ENCODE measurements at places on chromosomes 6 and 20.

GRCh38 chr20:48801197-48801596, 26.6 kb downstream of the PREX1 start:
- DNase-seq = no peak

GRCh38 chr6:13278164-13278563, 50.2 kb downstream of the TBC1D7 start:
- DNase-seq = no peak

- DNase-seq = no peak
These were observed 28.5 kb upstream of the MAP3K4 start for GRCh38 chr6:160962835-160963623.

DNA sequence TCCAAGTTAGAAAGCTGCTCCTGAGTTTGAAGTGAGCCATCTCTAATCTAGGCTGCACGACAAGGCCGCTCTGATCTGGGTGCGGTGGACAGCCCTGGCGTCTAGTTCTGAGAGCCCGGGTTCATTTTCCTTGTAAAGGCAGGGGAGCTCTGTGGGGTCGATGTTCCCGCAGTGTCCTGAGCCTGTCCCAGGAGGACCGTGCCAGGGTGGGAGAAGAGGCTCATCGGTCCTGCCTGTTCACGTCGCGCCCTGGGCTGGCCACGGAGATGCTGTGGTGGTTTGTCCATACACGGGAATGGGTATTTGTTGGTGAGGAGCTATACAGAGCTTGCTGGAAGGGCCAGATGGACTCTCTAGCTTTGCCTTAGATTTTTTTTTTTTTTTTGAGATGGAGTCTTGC, 27.0 kb downstream of the PSMG4 start:
- DNase-seq = no peak

GRCh38 chr20:8454137-8454712, 322.2 kb downstream of the PLCB1 start:
- no peak for DNase-seq

GRCh38 chr6:2942914-2943563, 28.3 kb downstream of the SERPINB6 start:
- no peak for DNase-seq

DNA sequence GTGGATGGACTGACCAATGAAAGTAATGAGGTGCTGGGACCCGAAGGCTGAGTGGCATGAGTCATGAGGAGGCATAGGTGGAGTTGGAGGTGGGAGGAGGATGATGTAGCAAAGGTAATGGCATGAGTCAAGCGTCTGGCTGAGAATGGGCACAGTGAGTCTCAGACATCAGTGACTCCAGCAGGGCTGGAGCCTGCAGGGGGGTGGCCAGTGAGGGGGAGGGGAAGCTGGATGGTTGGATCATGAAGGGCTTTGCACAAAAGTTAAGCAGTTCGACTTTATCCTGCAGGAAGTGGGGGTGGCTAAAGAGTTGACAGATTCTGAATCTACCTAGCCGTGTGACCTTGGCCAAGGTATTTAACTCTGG, 99.0 kb upstream of the IYD start:
- DNase-seq = no peak

- DNase-seq = no peak
These were observed 89.7 kb downstream of the INSM1 start for GRCh38 chr20:20457392-20458126.

Data from left renal cortex interstitium (tissue), 4 donors.